ENCODE measurements at places on chromosomes 13 and 19.

GRCh38 chr13:37753776-37754175 lies 115.8 kb downstream of the TRPC4 start:
- DNase-seq: no peak

GRCh38 chr13:20064128-20064527 lies 96.7 kb downstream of the GJA3 start:
- no peak for DNase-seq

GRCh38 chr13:36673838-36674326 lies at the start of gene SERTM1:
Gene SERTM1 (plus strand): TSS chr13:36674020. CDS start chr13:36695079, 21,059 bp downstream.
- DNase-seq: peak; percentile 50

GRCh38 chr19:15874821-15875474 lies 22.9 kb downstream of the CYP4F2 start:
- no peak for DNase-seq

- no peak for DNase-seq
Measured at GRCh38 chr19:18969931-18970659, 29.1 kb upstream of the HOMER3 start.

- no peak for DNase-seq
Measured at GRCh38 chr13:109516186-109516585, 270.2 kb downstream of the IRS2 start.

GRCh38 chr13:20491926-20492435 lies 33.7 kb downstream of the CRYL1 start:
- no peak for DNase-seq

GRCh38 chr13:76292726-76293125 lies 593.5 kb downstream of the KCTD12 start:
- no peak for DNase-seq

- DNase-seq: no peak
Measured at GRCh38 chr13:111657013-111657412, 336.6 kb downstream of the TEX29 start.

- no peak for DNase-seq
Measured at GRCh38 chr19:51729781-51730180, 6.0 kb upstream of the HAS1 start.

DNA sequence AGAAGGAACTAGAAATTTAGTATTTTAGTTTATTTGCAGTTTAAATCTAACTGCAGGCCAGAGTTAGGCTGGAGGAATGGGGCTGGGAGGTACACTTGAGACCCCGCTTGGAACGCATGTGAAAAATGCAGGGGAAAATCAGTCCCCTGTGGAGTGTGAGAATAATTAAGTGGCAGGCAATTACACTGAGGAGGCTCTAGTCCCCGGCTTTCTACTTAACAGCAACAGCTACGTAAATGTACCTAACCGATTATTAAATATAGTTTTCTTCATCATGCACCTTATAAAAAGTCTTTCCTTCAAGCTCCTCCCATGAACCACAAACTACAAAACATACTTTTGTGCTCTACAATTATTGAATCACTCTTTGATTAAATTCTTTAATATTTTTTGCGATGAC lies 804 bp downstream of the ZNF708 start:
- no peak for DNase-seq

DNA sequence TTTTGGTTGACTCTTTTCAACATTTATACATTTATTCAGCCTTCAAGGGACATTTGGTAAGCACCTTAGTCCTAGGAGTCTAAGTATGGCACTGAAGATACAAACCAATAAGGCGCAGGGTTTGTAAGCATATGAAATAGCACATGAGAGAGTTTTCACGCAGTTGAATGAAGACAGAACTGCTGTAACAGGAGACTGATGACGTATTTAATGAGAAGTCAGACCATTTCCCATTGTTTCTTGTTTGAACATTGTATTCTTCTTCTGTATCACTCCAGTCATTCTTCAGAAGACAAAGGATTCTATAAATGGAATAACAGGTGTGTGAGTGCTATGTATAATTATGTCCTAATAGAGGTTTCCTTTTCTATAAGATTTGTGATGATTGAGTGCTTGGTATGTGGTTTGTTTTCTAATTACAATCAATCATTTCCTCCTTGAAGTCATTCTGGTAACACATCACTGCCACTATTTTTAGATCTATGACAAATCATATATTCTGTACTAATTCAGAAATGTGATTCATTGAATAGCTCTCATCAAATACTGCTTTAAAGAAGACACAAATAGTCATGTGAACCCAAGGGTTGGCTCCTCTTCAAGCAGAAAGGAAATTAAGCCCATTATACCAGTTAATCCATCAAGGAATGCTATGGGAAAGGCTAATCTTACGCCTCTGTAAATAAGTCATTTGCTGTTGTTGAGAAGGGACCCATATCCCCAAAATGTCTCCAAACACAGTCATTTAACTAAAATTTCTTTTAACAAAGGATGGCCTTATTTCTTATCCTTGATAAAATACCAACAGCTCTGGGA lies 222.8 kb upstream of the NBEA start:
- DNase-seq: no peak

- DNase-seq: no peak
Measured at GRCh38 chr19:32358321-32358720, 12.9 kb downstream of the ZNF507 start.

DNA sequence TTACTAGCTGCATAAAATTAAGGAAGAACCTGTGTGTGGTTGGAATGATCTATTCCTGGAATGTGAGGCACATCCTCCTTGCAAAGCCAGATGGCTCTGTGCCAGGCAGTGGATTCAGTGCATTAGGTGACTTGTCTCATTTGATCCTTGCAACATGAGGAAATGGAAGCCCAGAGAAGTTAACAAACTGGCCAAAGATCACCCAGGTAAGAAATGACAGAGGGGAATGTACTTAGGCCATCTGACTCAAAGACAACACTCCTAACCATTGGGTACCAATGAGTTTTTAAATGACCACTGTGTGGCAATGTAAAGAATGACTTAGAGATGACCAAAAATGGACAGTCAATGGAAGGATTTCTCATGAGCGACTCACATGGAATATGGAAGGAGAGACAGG lies 114.2 kb upstream of the RXFP2 start:
- no peak for DNase-seq

GRCh38 chr13:79468819-79469218 lies 12.1 kb upstream of the NDFIP2 start:
- no peak for DNase-seq

- DNase-seq: no peak
Measured at GRCh38 chr13:30325668-30326067, 18.3 kb upstream of the KATNAL1 start.

DNA sequence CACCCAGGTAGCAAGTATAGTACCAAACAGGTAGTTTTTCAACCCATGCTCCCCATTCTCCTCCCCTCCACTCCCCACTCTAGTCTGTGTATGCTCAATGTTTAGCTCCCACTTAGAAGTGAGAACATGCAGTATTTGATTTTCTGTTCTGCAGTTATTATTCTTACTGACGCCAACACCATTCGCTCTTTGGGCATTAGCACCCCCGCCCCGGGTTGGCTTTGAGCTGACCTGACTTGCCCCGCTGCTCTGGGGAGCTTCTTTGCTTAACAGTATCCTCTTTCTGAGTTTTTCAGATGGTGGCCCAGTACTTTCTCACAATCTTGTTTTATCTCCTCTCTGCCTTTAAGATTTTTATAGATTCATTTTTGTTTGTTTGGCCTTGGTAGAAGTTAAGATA lies 138.7 kb downstream of the CRYL1 start:
- DNase-seq: no peak

DNA sequence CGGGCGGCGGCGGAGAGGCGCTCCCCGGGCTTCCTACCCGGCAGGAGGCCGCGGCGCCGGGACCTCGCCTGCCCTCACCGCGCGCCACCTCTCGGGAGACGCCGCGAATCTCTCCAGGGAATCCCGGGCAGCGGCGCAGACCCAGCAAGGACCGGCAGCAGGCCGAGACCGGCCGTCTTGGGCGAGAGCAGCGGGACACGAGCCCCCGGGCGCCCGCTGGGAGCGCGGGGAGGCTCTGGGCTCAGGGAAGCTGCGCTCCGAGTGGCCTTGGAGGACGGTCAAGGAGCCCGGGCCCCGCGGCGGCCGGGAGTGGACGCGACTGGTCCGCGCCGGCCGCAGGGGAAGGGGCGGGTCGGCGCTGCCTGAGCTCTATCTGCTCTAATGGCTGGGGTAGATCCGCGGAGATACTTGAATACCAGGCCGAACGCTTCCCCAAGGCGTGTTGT lies 14.7 kb downstream of the CDX2 start:
- DNase-seq: no peak

GRCh38 chr13:99932912-99933311 lies 38.7 kb downstream of the ZIC5 start:
- DNase-seq: no peak

DNA sequence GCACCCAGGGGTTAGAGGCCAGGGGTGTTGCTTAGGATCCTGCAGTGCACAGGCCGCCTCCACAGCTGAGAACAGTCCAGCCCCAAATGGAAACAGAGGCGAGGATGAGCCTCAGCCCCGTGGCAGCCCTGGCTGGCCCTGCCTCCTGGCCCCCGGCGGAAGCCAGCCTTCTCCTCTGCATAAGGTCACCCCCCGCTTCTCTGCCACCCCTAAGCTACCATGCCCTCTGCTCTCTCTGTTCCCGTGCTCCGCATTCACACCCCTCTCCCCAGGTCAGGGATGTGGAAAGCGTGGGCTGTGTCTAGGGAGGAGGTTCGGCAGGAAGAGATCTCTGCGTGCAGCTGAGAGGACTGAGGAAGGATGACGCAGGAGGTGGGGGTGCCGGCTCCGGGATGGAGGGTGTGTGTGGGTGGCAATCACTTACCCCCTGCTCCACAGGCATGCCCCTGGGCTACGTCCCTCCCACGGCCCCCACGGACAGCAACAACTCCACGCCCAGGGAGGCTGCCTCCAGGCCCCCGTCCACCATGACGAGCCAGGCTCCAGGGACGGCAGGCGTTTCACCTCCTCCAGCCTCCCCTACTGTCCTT lies 6.0 kb downstream of the SSC5D start:
- DNase-seq: no peak

- DNase-seq: no peak
Measured at GRCh38 chr13:37889102-37889501, 19.5 kb upstream of the TRPC4 start.

GRCh38 chr13:66952507-66952906 lies 277.6 kb downstream of the PCDH9 start:
- no peak for DNase-seq

- no peak for DNase-seq
Measured at GRCh38 chr13:114135731-114136171, 3.3 kb upstream of the RASA3 start.

GRCh38 chr13:23383151-23383550 lies 50.4 kb downstream of the SACS start:
- DNase-seq: no peak

GRCh38 chr13:73715911-73716510 lies 418.2 kb downstream of the KLF12 start:
- DNase-seq: no peak

DNA sequence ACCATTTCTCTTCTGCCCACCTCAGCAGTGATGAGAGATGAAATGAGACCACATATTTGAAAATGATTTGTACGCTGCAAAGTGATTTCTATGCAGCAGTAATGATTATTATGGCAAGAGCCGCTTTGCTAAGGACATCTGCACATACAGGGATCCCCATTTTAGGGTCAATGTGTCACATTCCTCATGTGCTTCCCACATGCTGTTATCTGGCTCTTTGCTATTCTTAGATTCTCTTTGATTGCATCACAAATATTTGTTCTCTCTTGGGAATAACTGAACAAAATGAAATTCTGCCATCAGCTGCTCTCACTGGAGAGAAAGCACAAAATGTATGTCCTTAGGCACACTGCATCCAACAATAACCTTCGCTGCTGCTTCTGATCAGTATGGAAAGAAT lies 209.5 kb upstream of the IPO5 start:
- no peak for DNase-seq

- DNase-seq: no peak
Measured at GRCh38 chr19:29003641-29004409, 209.1 kb downstream of the UQCRFS1 start.

- peak; percentile 95 for DNase-seq
Measured at GRCh38 chr19:42254850-42255765, at the start of gene ERF. Gene ERF (minus strand): TSS chr19:42255128. CDS start chr19:42254999, 129 bp downstream.

GRCh38 chr13:93216122-93216521 lies 10.5 kb upstream of the GPC6 start:
- DNase-seq: no peak

GRCh38 chr13:21074546-21074945 lies 13.2 kb upstream of the LATS2 start:
- DNase-seq: no peak

DNA sequence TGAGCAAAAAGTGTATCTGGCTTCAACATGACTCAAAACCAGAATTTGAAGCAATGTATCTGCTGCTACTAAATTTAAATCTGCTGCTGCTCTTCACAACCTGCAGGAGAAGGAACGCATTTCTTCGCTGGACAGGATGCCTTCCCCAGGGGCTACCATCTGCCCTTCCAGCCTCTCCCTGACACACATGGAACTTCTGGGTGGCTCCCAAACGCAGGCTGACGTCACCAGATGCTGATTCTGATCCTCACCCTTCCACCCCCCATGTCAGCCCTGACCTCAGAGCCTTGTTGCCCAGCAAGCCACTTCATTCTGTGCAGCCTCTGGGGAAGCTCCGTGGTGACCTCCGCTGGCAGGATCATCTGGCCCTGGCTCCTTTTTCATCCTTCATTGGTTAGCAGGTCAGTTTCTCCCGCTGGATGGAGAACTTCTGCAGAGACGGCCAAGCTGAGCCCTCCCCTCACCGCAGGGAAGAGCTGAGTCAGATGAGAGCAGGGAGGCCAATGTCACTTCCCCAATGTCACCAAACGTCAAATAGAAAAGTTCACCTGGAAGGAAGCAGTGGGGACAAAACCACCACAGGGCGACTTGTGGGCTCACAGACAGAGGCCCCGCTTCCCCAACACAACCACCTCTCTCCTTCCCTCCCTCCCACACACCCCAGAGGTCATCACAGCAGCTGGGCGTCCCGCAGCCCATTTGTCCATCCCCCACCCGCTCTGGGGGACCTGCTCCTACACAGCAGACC lies 14.0 kb upstream of the RAB20 start:
- no peak for DNase-seq

DNA sequence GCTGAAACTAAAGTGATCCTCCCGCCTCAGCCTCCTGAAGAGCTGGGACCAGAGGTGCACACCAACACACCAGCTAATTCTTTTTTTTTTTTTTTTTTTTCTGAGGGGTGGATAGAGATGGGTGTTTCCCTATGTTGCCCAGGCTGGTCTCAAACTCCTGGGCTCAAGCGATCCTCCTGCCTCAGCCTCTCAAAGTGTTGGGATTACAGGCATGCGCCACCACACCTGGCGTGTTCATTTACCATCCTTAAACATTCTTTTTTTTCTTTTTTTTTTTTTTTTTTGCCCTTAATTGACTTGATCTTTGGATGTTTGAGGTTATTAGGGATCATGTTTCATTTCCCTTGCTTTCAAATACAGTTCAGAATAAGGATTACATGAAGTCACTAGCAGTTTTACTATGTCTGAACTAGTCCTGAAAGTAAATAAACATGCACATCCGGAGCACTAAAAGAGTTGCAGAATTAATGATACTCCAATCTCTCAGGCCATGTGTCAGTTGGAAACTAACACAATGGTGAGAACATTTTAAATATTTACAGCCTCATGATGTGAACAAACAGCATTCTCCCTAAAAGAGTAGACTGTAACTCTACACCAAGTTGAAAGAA lies 10.2 kb downstream of the UTP14C start:
- no peak for DNase-seq

- no peak for DNase-seq
Measured at GRCh38 chr19:3129112-3129511, 6.7 kb upstream of the GNA15 start.

All from endothelial cell (in vitro differentiated cells).